ENCODE measurements at places on chromosomes 13 and 19.

DNA sequence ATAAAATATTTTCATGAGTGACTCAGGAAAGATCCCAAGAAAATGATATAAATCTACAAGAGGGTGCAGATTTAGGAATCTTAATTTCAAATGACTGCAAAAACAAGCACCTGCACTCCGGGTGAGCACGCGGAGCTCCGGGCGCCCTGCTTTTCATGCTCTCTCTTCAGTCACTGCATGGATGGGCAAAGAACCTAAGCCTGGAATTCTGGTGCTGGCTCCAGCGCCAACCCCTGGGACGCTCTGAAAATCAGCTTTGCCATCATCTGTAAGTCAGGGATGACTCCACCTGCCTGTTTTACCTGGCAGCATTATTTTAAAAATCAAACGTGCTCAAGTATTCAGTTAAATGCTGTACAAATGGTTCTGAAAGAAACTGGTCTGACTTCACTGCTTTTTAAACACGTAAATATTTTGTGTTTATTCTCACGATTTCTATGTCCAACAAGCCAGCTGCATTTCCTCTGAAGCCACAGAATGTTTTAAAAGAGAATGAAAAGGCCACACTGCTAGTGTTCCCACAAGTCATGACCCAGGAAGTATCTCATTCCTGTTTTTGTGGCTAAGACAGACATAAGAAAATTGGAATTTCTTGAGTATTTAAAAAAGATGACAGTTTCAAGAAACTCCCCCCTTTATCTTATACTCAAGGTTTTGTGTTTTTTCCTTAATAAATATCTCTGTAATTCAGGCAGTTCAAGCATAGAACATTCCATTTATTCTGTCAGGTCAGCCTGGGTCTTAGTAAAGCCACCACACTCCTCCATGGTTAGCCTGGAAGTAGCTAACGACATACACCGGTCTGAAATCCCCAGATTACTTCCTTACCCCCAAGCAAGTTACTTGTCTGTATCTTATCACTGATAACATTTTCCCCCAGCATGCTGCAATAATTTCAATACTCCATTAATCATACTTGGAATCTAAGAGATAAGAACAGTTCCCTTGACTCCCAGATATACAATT lies 81.1 kb downstream of the COL4A1 start:
- DNase-seq = no peak

DNA sequence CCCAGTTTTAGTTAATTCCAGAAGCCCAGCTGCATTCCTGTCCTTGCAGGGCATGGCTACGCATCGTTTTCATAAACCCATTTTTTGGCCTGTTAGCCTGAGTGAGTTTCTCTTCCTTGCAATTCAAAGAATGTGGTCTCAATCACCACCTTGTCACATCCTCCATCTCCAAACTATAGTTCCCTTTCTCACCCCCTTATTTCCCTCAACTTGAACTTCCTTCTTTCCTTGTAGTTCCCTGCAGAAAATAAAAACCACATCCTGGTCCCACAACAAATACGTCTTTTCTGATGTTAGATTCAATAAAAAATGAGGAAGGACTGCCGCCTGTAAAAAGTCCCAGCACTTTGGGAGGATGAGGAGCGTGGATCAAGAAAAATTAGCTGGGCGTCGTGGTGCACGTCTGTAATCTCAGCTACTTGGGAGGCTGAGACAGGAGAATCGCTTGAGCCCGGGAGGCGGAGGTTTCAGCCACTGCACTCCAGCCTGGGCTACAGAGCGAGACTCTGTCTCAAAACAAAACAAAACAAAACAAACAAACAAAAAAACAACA lies 13.2 kb downstream of the ADGRE3 start:
- no peak for DNase-seq

DNA sequence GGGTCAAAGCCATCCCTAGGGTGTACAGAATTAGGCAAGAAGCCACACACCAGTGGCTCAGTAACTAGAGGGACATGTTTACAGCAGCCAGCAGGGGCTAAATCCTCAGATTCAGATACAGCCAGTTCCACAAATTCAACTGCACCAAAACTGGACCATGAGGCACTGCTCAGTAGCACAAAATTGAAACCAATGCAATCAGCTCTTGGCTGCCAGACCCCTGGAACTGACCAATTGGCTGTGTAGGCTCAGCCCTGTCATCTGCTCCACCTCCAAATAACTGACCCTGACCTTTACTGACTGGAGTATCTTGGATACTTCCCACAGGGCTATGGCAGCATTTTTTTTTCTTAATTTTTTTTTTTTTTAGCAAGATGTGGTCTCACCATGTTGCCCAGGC lies 226.5 kb downstream of the FOXO1 start:
- no peak for DNase-seq

GRCh38 chr19:55376241-55376933 lies at the start of gene TMEM190:
TMEM190 (plus strand) TSS chr19:55376826; CDS start chr19:55376854, 28 bp downstream.
- no peak for DNase-seq

Measured in NCI-H1436 (cell line).